ENCODE measurements at places on chromosomes 7 and 10.

DNA sequence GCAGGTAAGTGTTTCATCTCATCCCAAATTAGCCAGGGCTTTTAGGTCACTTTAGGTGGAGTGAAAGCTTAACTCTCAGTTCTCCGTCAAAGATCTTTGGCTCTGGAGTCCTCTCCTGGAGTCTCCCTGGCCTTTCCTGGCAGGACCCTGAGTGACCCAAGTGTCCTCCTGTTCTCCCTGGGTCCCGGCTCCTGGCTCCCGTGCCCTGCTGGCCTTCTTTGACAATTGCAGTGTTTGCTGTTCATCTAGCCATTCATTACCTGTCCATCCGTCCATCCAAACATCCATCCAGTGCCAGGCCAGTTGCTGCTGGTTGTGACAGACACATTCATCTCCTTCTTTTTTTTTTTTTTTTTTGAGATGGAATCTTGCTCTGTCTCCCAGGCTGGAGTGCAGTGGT is 6.2 kb upstream of the TPST1 start:
- H3K27ac ChIP-seq = no peak overlapping the region
- H3K4me1 ChIP-seq = no peaks in the 10 kb centered on the region
- H3K36me3 ChIP-seq = no peaks in the 10 kb centered on the region
- no peaks in the 10 kb centered on the region for H3K27me3 ChIP-seq

GRCh38 chr10:79022565-79023230 is 46.1 kb upstream of the ZMIZ1 start:
- no peaks in the 10 kb centered on the region for H3K36me3 ChIP-seq
- no peak overlapping the region for H3K4me3 ChIP-seq

DNA sequence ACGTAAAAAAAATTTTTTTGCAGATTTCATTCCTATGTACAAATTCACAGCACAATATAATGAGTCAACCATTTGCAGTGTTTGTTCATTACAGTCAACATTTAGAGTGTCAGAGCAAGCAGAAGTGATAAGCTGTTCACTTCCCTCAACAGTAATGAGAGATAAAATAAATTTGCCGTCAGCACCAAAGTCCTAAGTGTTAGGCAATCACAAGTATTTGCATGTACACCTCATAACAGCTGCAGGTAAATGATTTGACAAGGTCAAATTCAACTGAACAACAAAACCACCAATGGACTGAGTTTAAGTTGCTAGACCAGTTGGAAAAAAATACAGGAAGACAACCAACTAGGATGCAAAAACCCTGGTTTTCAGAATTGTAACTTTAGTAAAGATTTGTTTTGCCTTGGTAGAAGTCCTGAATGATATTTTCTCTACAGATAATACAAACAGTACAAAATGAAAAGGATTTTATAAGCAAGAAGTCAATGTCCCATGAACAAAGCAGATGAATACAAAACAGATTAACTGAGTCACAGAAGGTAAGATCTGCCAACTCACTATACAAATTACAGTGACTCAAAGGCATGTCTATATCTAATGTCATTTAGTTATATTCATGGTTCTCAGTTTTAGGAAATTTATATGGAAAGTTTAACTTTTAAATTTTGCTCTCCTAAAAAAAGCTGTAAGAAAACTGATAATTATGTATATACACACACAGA is 10.4 kb downstream of the RAPGEF5 start:
- peaks cover 29% of the 10 kb centered on the region for H3K4me1 ChIP-seq
- DNase-seq = no peak
- H3K36me3 ChIP-seq = no peaks in the 10 kb centered on the region

- no peaks in the 10 kb centered on the region for H3K36me3 ChIP-seq
- no peak for DNase-seq
- no peaks in the 10 kb centered on the region for H3K4me1 ChIP-seq
- H3K4me3 ChIP-seq = no peak overlapping the region
- peaks cover 30% of the 10 kb centered on the region for H3K27me3 ChIP-seq
Measured at GRCh38 chr7:151873402-151873965, 3.4 kb downstream of the PRKAG2 start.

GRCh38 chr10:15897287-15897686 is 37.0 kb upstream of the MINDY3 start:
- no peak for DNase-seq
- no peaks in the 10 kb centered on the region for H3K27me3 ChIP-seq
- no peaks in the 10 kb centered on the region for H3K36me3 ChIP-seq
- H3K27ac ChIP-seq = no peak overlapping the region

DNA sequence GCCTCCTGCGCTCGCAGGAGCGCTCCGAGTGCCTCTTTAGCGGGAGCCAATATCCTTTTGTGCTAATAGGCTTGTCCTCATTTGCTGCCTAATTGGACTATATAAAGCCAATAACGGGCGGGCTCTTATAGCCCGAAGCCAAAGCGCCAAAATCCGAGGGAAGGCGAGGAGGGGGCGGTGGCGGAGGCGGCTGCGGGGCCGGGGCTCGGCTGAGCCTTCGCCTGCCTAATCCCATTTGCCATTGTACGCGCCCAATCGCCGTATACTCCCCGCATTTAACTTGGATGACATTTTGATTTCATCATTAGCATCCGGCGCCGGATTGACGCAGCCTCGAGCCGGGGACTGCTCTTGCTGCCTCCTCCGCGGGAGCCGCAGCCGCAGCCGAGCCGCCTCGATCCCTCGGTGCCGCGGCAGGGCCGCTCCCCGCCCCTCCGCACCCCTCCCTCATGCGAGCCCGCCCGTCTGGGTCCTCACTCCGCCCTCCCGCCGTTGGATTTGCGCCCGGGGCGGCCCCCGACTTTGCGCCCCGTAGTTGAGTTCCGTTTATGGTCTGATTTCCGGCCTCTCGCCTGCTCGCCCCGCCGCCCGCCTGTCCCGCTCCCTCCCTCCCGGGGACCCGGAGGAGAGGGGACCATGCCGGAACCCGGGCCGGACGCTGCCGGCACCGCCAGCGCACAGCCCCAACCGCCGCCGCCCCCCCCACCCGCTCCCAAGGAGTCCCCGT is at the start of gene HMX3:
TSS of gene HMX3 (plus strand) at position 556 of the 727 bp plus-strand sequence. CDS start at position 637, 81 bp downstream.
- H3K27ac ChIP-seq = no peak within 1 kb of the TSS
- no peaks in the 10 kb centered on the region for H3K36me3 ChIP-seq
- no peaks in the 10 kb centered on the region for H3K4me1 ChIP-seq
- H3K27me3 ChIP-seq = peaks cover 97% of the 10 kb centered on the region
- DNase-seq = no peak
- peak within 1 kb of the TSS; percentile 27 for H3K4me3 ChIP-seq

GRCh38 chr10:132551808-132552130 is 14.2 kb downstream of the INPP5A start:
- H3K27ac ChIP-seq = no peak overlapping the region
- H3K4me1 ChIP-seq = no peaks in the 10 kb centered on the region
- no peak for DNase-seq
- no peak overlapping the region for H3K4me3 ChIP-seq
- no peaks in the 10 kb centered on the region for H3K27me3 ChIP-seq
- H3K36me3 ChIP-seq = no peaks in the 10 kb centered on the region

- no peaks in the 10 kb centered on the region for H3K27me3 ChIP-seq
- no peak overlapping the region for H3K27ac ChIP-seq
- H3K36me3 ChIP-seq = no peaks in the 10 kb centered on the region
- H3K4me1 ChIP-seq = no peaks in the 10 kb centered on the region
Measured at GRCh38 chr7:2980401-2981102, 63.1 kb downstream of the CARD11 start.

DNA sequence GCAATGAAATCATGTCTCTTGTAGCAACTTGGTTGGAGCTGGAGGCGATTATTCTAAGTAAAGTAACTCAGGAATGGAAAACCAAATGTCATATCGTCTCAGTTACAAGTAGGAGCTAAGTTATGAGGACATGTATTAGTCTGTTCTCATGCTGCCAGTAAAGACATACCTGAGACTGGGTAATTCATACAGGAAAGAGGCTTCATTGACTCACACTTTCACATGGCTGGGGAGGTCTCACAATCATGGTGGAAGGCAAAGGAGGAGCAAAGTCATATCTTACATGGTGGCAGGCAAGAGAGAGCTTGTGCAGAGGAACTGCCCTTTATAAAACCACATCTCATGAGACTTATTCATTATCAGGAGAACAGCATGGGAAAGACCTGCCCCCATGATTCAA is 370.1 kb upstream of the PRKCQ start:
- no peak overlapping the region for H3K4me3 ChIP-seq
- H3K36me3 ChIP-seq = no peaks in the 10 kb centered on the region
- H3K27ac ChIP-seq = no peak overlapping the region
- no peaks in the 10 kb centered on the region for H3K27me3 ChIP-seq

GRCh38 chr7:40716052-40716451 is 581.2 kb downstream of the SUGCT start:
- H3K36me3 ChIP-seq = no peaks in the 10 kb centered on the region
- DNase-seq = no peak
- no peaks in the 10 kb centered on the region for H3K27me3 ChIP-seq
- no peak overlapping the region for H3K27ac ChIP-seq

DNA sequence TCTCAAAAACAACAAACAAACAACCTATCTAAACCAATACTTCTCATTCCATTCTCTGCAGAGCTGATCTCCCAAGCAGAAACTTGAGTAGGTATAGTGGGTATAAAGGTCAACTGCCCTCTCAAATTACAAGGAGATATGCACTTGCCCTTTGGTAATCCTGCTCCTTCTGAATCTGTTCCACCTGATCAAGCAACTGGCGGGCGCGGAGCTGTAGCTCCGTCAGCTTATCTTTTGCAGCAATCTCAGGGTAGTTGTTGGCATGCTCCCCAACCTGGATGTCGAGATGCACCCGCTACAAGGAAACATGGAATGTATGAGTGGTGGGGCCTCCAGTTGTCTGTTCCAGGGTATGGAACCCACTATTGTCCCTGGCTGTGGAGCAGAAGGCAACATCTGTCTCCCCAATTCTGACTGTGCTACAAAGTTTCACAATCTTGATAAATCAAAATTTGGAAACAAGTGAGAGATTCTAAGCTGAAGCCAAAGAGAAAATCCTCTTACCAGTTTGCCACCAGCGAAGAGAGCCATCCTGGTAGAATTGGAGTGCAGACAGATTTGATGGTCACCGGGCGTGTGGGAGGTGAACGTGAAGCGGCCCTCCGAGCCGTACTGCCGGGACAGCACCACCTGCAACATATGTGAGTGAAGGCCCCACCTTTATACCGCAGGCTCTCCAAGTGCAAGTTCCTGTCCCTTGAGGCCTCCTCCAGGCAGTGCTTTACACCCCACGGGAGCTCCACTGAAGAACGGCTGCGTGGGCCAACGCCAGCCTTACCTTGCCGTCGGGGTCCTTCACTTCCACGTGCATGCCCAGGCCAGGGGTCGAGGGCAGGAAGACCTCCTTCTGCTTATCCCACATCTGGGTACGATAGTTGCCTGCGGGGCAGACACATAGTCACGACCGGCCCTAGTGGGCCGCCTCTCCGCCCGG is 819 bp downstream of the TMED4 start:
- peaks cover 32% of the 10 kb centered on the region for H3K36me3 ChIP-seq
- DNase-seq = no peak
- peak overlapping the region; percentile 57 for H3K27ac ChIP-seq
- no peaks in the 10 kb centered on the region for H3K4me1 ChIP-seq
- peak overlapping the region; percentile 60 for H3K4me3 ChIP-seq
- H3K27me3 ChIP-seq = no peaks in the 10 kb centered on the region

DNA sequence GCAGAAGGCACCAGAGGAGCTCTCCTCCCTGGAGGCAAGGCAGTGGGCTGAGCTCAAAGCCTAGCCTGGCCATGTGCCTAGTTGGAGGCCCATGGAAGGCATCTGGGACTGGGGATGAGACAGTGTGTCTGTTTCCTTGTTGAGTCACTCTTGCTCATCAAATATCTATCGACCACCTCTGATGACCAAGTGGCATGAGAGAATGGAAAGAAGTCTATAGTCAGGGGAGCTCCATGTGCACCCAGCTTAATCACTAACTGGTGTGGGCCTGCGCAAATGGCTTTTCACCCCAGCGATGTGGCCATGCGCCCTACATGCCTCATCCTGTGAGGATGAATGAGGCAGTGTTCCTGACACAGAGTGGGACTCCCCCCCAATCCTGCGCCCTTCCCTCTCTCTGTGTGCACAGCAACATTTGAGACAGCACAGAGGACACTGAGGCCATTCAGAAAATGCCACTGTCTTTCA is 229.9 kb downstream of the RPS24 start:
- H3K4me3 ChIP-seq = no peak overlapping the region
- H3K4me1 ChIP-seq = no peaks in the 10 kb centered on the region
- no peaks in the 10 kb centered on the region for H3K36me3 ChIP-seq
- no peak for DNase-seq

GRCh38 chr10:71584902-71585563 is 134.5 kb downstream of the C10orf105 start:
- no peak overlapping the region for H3K4me3 ChIP-seq
- no peaks in the 10 kb centered on the region for H3K36me3 ChIP-seq
- H3K27ac ChIP-seq = no peak overlapping the region
- H3K4me1 ChIP-seq = no peaks in the 10 kb centered on the region
- H3K27me3 ChIP-seq = no peaks in the 10 kb centered on the region
- DNase-seq = no peak

- no peaks in the 10 kb centered on the region for H3K27me3 ChIP-seq
- no peak for DNase-seq
- peaks cover 39% of the 10 kb centered on the region for H3K36me3 ChIP-seq
- peak overlapping the region; percentile 100 for H3K27ac ChIP-seq
- H3K4me1 ChIP-seq = peaks cover 36% of the 10 kb centered on the region
- H3K4me3 ChIP-seq = no peak overlapping the region
Measured at GRCh38 chr10:103910442-103911012, 7.5 kb downstream of the STN1 start.

GRCh38 chr10:34157501-34157900 is 657.6 kb downstream of the PARD3 start:
- H3K4me3 ChIP-seq = no peak overlapping the region
- H3K36me3 ChIP-seq = no peaks in the 10 kb centered on the region
- peaks cover 12% of the 10 kb centered on the region for H3K4me1 ChIP-seq
- H3K27ac ChIP-seq = peak overlapping the region; percentile 14
- no peaks in the 10 kb centered on the region for H3K27me3 ChIP-seq

DNA sequence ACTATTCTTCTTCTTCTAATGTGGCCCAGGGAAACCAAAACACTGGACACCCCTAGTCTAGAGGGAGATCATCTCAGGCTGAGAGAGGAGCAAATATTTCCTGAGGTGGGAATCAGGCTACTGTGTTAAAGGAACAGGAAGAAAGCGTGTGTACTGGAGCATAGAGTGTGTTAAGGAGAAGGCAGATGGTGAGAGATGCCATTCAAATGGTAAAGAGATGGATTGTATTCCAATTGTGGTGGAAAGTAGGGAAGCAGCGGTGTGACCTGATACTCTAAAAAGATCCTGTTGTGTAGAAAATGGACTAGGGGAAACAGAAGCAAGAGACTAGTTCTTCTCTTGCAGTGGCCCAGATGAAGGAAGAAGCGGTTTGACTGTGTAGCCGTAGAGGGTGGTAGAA is 31.2 kb downstream of the RAB18 start:
- H3K4me3 ChIP-seq = no peak overlapping the region
- H3K27ac ChIP-seq = no peak overlapping the region
- H3K4me1 ChIP-seq = peaks cover 2% of the 10 kb centered on the region
- H3K36me3 ChIP-seq = peaks cover 74% of the 10 kb centered on the region
- no peak for DNase-seq

GRCh38 chr7:133196856-133197612 is 55.8 kb upstream of the EXOC4 start:
- H3K36me3 ChIP-seq = no peaks in the 10 kb centered on the region
- H3K27me3 ChIP-seq = peaks cover 4% of the 10 kb centered on the region
- no peak for DNase-seq
- no peak overlapping the region for H3K27ac ChIP-seq

- no peak for DNase-seq
- H3K4me3 ChIP-seq = no peak overlapping the region
- no peaks in the 10 kb centered on the region for H3K36me3 ChIP-seq
Measured at GRCh38 chr7:1823376-1824150, 153.5 kb downstream of the ELFN1 start.

- H3K27me3 ChIP-seq = no peaks in the 10 kb centered on the region
- peaks cover 11% of the 10 kb centered on the region for H3K4me1 ChIP-seq
- no peak for DNase-seq
- H3K36me3 ChIP-seq = no peaks in the 10 kb centered on the region
Measured at GRCh38 chr7:132966754-132967469, 115.0 kb downstream of the CHCHD3 start.

GRCh38 chr7:49112222-49112621 is 187.9 kb downstream of the CDC14C start:
- H3K27ac ChIP-seq = no peak overlapping the region
- H3K4me1 ChIP-seq = no peaks in the 10 kb centered on the region
- H3K4me3 ChIP-seq = no peak overlapping the region
- DNase-seq = no peak
- no peaks in the 10 kb centered on the region for H3K27me3 ChIP-seq

All from RWPE2 (cell line).